ENCODE measurements at places on chromosomes 16 and 17.

DNA sequence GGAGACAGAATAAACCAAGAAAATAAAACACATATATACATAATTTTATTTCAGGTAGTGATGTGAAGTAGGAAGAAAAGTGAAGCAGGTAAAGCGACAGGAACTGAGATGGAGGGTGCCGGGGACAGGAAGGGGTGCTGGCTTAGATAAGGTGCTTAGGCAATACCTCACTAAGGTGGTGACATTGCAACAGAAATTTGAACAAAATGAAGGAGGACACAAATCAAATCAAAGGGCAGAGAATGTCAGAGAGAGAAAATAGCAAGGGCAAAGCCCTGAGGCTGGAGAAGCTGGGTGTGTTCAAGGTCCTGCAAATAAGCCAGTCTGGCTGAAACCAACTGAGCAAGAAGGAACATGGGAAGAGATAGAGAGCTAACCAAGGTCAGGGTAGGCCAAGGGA, 5.0 kb upstream of the CDYL2 start:
- DNase-seq = no peak

- no peak for DNase-seq
Observed at GRCh38 chr17:4738136-4739121, 1.2 kb upstream of the ZMYND15 start.

DNA sequence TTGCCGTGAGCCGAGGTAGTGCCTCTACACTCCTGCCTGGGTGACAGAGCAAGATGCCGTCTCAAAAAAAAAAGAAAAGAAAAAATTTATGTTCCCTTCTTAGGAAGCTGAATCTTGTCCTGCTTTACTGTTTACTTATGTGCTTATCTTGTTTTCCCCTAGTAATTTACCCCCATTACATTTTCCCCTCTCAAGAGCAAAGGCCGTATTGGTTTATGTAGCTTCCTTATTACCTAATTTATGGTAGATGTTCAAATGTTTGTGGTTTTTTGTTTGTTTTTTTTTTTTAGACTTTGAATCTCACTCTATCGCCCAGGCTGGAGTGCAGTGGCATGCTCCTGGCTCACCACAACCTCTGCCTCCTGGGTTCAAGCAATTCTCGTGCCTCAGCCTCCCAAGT, 10.3 kb upstream of the SLC52A1 start:
- DNase-seq = no peak

DNA sequence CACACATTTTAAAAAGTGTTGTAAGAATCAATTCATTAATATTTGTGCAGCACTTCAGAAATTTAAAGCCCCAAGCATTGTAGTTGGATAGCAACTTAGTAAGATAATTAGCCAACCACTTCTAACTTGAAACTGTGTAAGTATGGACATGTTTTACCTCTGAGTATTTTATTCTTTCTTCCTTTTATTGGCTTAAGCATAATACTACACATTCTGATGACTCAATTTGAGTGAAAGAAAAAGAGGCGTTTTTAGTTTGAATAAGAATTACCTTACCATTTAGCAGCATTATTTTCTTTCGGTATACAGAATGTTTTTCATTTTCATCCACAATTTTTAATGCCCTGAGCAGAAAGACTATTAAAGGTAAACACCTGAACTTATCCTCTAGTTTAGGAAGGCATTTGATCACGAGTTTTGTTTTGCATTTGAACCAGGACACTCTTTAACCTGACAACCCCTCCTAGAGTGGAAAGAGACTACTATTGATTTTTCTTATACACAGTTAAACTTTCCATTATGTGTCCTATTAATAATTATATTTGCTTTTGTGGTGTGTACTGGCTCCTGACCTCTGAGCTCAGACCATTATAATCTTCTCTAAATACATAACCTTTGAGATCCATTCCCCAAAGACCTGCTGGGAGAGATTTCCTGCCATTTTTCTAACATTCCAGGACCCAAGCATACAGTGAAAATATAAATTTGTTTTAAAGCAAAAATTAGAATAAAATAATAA, 9.2 kb downstream of the NACA2 start:
- DNase-seq = no peak

DNA sequence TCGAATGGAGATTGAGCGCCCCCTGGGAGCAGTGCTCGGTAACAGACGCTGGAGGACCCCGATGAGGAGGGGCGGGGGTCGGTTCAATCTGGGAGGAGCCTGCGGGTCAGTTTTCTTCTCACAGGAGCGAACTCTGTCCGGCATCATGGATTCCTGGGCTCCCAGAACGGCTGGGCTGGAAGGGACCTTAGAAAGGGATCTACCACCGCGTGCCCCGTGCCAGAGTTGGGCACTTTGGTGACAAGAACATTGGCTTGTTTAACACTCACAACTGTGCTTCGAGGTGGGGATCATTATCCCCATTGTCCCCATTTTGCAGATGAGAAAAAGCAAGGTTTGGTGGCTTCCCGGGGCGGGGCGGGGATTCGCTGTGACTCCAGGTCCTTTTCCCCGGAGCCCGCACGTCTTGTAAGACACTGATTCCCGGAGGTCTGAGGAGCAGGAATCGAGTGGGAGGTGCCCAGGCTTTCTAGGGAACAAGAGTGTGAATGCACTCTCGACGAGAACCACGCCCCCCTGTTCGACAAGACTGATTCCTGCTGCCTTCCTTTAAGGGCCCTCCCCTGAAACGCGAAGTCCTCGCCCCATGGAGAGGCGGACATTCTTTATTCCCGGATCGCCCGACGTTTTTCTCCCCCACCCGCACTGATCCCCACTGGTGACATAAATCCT, 1.5 kb upstream of the FBXL19 start:
- peak; percentile 94 for DNase-seq

DNA sequence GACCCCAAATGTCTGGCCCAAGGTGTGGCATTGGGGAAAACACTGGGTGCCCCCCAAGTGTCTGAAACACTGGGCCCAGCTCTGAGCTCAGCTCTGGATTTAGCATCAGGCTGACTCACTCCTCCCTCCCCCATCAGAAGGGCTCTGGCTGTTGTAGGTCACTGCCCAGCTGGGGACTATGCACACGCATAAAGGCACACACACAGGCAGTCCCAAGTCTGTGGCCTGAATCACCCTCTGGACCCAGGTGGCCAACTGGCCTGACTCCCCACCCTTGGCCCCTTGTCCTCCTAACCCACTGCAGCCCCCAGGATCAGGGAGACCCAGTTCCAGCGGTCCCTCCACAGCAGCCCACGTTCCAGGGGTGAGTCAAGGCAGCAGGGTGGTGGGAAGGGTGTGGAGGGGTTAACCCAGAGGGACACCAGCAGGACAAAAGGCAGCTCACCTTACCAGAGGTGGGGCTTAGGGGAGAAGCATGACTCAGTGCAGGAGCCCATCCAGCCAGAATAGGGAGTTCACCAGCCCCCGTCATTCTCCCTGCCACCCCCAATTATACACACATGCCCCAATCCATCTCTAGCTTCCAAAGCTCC, 47.0 kb downstream of the MYO18A start:
- no peak for DNase-seq

DNA sequence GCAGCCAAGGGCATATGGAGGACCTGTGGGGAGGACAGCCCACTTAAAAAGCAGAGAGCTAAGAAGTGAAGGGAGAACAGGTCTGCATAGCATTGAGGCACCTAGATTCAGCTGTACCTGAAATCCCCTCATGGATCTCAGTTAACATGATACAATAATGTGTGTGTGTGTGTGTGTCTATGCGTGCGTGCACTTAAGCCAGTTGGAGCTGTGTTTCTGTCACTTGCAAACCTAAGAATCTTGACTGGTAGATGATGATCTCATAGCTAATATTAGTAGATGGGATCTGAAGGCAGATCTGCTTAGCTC, 1.7 kb upstream of the ITPRIPL2 start:
- DNase-seq = no peak

DNA sequence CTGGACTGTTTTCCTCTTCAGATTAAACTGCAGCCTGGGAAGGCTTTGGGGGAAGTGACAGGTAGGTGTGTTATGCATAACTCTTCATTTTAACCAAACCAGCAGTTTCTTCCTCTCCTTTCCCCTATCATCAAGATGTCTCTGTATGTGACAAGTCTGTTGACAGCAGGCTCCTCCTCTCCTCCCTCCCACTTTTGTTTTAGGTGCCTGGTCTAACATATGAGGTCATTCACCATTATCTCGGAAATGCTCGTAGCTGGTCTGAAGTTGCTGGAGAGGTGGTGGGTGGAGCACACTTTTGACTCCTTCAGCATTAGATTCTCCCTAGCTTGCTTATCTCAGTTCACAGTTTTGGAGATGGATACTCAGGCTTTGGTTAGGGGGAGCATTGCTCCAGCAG, 571.0 kb upstream of the EEF2KMT start:
- DNase-seq = no peak

DNA sequence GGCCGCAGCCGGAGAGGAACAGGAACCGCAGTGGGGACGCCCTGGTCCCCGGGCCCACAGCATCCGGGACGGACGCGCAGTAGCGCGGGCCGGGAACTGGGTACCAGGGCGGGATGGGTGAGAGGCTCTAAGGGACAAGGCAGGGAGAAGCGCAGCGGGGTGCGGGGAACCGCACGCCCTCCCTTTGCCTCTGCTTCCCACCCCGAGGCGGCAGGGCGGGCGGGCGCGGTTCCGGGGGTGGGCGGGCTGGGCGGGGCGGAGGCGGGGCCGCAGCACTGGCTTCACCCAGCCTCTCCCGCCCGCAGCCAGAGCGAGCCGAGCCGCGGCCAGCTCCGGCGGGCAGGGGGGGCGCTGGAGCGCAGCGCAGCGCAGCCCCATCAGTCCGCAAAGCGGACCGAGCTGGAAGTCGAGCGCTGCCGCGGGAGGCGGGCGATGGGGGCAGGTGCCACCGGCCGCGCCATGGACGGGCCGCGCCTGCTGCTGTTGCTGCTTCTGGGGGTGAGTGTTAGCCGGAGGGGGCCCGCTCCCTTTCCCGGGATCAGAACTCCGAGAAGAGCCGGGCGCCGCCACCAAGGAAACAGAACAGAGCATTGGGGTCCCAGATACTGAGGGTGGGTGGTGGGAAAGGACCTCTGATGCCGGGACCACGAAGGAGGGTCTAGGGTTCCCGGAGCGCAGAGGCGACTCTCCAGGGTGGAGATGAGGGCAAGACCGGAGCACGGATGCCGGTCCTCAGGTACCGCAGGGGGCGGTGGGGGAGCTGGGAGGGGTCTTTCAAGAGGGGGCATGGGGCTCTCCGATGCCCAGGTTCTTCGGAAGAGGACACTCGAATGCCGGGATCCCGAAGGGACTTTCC, at the start of gene NGFR:
NGFR (plus strand) TSS at position 308 of the 856 bp plus-strand sequence; CDS start at position 433, 125 bp downstream.
- peak; percentile 70 for DNase-seq

DNA sequence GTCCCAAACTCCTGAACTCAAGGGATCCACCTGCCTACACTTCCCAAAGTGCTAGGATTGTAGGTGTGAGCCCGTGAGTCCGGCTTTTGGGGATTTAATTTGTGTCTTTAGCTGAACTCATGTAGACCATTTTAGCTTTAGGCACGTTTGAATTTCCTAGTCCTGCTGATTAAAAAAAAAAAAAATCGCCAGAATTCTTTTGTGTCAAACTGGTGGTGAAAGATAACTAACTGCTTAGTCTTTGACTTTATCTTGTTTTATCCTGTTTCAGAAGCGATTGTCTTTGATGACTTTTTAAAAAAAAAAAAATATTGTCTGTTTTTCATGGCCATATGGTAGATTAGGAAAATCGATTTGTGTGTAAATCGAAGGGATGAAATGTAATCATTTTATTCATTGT, 2.6 kb downstream of the RABEP1 start:
- DNase-seq = no peak

DNA sequence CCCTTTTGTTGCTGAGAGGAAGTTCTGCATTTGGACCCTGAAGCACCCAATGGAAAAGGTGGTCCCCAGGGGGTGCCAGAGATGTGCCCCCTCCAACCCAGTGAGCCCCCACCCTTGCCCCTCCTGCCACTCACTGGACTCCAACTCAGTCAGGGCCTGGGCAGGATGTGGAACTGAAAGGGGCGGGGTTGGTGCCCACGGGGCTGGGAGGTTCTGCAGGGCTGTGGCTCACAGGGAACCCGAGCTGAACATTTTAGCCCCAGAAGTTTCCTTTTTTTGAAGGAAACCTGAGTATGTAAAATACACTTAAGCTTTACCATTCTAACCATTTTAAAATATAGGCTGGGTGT, 15.8 kb upstream of the OGFOD3 start:
- no peak for DNase-seq

GRCh38 chr16:10154389-10154788, 27.8 kb downstream of the GRIN2A start:
- no peak for DNase-seq

DNA sequence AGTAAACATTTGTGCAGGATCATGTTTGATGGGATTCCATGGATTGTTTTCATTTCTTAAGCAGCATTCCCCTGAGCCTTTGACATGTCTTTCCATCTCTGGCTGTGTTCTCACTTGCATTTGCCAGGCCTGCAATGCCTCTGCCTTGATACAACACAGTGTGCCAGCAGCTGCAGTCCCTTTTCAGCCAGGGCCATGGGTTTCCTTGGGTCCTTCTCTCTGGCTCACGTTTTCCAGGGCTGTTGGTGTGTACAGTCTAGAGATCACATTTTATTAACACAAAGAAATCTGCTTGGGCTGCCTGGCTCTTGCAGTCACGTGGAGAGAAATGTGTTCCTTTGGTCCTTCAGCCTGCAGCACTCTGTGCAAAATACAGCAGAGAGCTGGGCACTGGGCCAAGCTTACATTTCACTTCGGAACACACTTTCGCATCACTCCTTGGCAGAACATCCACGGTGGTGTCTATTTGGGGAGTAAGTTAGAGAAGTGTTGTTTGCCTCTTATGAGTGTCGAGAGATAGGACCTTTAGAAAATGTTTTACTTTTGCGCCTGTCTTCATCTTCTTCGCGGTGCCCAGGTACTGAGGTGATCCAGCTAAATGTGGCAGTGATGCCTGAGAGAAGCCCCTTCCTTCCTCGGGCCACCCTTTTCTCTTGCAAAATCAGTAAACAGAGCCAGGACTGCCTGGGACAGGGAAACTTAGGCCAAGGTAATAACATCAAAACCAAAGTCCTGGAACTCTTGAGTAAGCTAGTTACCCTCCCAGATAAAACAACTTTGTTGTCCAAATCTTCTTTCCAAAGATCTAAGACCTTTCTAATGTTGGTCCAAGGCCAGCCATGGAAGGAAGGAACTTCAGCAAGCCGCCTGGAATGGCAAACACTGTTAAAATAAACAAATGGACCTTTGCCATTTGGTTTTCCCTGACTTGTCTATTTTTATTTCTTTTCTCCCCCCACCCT, 20.9 kb downstream of the HLF start:
- DNase-seq = no peak

All from activated T-cell treated with anti-CD3 and anti-CD28 coated beads, Interleukin-2, amount 50 U/mL, for 48 hours (primary cell).